ENCODE measurements at places on chromosomes 3 and 15. TPM values are rescaled to one million over a fixed set of nuclear protein-coding genes. Genes with fewer than 3 reads are reported as not detected.

GRCh38 chr15:96582473-96582872 is 252.0 kb downstream of the NR2F2 start:
- DNase-seq, result no peak

Gene MAP6D1
- 2.2 TPM for total RNA-seq

GRCh38 chr3:58766587-58767282 is 100.2 kb upstream of the FAM3D start:
- DNase-seq, result no peak

Gene DAPK2
- 47.9 TPM for total RNA-seq

GRCh38 chr15:57599296-57599810 is 7.6 kb downstream of the MYZAP start:
- DNase-seq, result no peak

- no peak for DNase-seq
Measured at GRCh38 chr15:36428102-36428845, 151.2 kb upstream of the CDIN1 start.

DNA sequence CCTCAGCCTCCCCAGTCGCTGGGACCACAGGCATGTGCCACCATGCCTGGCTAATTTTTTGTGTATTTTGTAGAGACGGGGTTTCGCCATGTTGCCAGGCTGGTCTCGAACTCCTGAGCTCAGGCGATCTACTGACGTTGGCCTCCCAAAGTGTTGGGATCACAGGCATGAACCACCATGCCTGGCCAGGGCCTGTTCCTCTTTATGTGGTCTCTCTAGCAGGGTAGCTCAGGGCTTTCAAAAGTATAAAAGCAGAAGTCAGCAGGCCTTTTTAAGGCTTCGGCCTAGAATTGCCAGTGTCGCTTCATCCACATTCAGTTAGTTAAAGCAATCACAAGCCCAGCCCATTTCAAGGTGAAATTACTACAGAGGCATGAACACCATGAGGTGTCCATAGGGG is 7.6 kb downstream of the VHL start:
- no peak for DNase-seq

Gene SEMA3F
- 12.3 TPM for total RNA-seq

DNA sequence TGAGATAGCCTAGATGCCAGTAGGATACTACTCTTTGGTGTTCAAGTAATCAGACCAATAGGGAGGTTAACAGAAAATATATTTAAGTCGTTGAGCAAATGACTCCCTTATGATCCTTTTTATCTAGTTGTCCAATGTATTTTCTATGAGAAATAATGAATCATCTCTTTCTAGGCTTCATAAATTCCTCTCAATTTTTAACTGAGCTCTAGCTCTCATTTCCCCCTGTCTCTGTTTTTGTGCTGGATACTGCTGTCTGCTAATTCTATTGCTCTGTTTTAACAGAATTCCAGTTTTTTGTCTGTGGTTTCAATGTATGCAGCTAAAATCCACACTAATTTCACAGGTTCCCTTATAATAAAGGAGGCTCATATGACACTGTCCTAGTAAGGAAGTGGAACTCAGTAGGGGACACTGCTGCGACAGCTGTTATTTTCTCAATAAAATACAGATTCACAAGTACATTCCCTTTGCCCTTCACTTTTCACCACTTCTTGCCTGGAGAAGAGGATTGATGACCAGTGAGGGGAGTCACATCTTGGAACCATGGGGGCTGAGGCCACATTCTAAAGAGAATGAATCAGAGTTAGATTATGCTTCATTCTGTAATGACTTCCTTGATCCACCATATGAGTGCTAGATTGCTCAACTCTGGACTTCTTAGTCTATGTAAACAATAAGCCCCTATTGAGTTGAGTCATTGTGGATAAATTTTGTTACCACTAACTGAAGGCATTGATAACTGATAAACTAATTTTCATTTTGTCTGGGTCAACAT is 558.7 kb upstream of the KCNMB2 start:
- no peak for DNase-seq

Gene GLDN
- 8.4 TPM for total RNA-seq

Gene TTLL13
- not detected for total RNA-seq

- DNase-seq, result no peak
Measured at GRCh38 chr3:184135911-184136260, 728 bp downstream of the EIF2B5 start.

DNA sequence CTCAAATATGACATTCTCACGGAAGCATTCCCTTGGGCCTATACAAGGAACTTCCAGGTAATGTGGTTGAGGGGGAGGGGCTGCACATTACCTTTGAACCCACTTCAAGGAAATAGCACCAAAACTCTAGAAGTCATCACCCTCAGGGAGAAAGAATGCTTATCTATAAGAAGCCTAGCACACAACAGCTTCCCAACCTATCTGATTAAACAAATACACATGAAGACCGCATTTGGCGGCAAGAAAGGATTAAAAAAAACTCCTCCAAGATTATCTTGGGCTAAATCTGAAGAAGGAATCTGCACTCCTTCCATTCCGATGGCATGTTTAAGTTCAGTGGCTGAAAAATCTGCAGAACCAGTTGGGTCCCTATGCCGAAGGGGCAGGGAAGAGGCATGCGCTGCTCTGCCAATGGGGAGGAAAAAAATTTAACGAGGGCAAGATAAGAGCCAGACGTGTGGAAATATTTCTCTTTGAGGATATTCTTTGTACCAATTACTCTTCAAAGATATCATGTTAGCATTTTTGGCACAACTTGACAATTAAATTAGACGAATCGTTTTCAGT is 82.0 kb upstream of the WNT5A start:
- DNase-seq, result no peak

GRCh38 chr3:120425572-120426250 is 25.1 kb downstream of the FSTL1 start:
- DNase-seq, result no peak

Gene TKT
- 48.1 TPM for total RNA-seq

Gene MUC20
- 4.6 TPM for total RNA-seq

GRCh38 chr3:194321693-194322640 is 29.2 kb downstream of the CPN2 start:
- no peak for DNase-seq
